ENCODE measurements at places on chromosomes 5 and 9. TPM values are rescaled to one million over a fixed set of nuclear protein-coding genes. Genes with fewer than 3 reads are reported as not detected.
A peak's percentile ranks its signal among the peaks of the same experiment; 100 is the strongest.

GRCh38 chr5:17769277-17769676 is 135.0 kb downstream of the TAF11L14 start:
- H3K4me1 ChIP-seq = no peaks in the 10 kb centered on the region
- DNase-seq = no peak
- no peaks in the 10 kb centered on the region for H3K36me3 ChIP-seq
- no peak overlapping the region for H3K4me3 ChIP-seq
- H3K27me3 ChIP-seq = no peaks in the 10 kb centered on the region

PCDHB8 gene
- not detected for polyA plus RNA-seq

C5orf46 gene
- polyA plus RNA-seq = not detected

CPLANE1 gene
- 4.2 TPM for polyA plus RNA-seq

PCDHB6 gene
- polyA plus RNA-seq = not detected

KIF4B gene
- polyA plus RNA-seq = not detected

DNA sequence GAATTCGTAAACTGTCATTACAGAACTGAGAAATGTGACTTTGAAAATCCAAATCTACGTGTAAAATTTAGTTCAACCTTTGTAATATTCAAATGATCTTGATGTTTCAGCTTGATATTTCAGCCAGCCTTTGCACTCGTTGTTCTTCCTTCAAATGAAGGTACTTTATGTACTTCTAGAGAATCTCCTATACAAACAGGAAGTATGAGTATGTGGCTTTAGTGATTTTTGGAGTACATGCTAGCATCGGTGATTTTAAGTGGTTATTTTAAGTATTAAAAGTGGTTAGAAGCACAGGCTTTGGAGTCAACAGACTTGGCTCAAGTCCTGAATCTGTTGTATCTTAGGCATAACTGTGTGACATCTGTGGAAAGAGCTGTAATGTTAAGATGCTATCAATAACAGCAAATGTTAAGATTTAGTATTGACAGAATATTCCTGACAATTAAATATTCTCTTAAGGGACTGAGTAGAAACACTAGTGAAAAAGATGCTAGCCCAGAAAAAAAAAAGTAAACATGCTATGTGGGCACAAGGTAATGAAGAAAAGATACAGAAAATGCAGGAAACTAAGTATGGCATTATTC is 398.0 kb downstream of the ADGRV1 start:
- no peak for DNase-seq
- H3K4me1 ChIP-seq = no peaks in the 10 kb centered on the region
- H3K27me3 ChIP-seq = peaks cover 10% of the 10 kb centered on the region
- no peak overlapping the region for H3K4me3 ChIP-seq

DNA sequence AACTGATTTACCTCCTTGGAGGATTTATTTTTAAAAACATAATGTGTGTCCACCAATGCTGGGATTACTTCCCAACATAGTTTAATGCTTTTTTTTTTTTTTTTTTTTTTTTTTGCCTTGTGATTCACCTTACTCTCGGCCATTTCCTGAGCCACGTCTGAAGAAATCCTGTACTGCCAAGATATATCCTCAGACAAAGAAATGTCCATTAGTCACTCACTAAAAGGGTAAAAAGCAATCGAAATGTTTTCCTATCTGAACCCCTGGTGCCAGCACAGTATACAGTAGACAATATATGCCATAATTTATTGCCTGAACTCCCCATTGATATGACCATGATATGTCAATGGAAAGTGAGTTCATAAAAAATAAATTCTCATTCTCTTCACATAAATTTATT is 344.1 kb downstream of the BNC2 start:
- peaks cover 11% of the 10 kb centered on the region for H3K36me3 ChIP-seq
- DNase-seq = no peak
- peaks cover 12% of the 10 kb centered on the region for H3K4me1 ChIP-seq
- H3K27me3 ChIP-seq = peaks cover 2% of the 10 kb centered on the region
- H3K4me3 ChIP-seq = no peak overlapping the region

- H3K27ac ChIP-seq = no peak overlapping the region
- no peaks in the 10 kb centered on the region for H3K27me3 ChIP-seq
- H3K4me3 ChIP-seq = no peak overlapping the region
Observed at GRCh38 chr5:59757442-59757841, 136.1 kb downstream of the PDE4D start.

DNA sequence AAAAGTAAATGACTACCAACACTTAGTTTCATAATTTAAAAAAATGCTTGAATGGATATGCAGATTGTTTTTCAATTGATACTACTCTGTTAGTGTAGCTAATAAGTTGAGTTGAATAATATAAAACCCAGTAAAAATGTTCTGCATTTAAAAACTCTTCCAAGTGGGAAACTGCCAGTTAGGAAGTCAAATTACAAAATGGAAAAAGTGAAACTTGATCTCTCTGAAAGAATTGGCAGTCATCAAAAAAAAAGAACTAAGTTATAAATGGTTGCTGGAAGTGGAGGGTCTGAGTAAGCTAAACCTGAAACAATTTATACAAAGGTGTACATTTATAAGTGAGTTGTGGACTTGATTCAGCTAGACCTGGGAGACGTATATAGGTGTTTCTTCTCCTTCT is 52.4 kb downstream of the VCAN start:
- H3K4me3 ChIP-seq = no peak overlapping the region
- peaks cover 2% of the 10 kb centered on the region for H3K27me3 ChIP-seq
- H3K4me1 ChIP-seq = no peaks in the 10 kb centered on the region
- no peak overlapping the region for H3K27ac ChIP-seq
- DNase-seq = no peak

- H3K36me3 ChIP-seq = no peaks in the 10 kb centered on the region
- DNase-seq = no peak
- H3K27ac ChIP-seq = no peak overlapping the region
Observed at GRCh38 chr5:122515709-122516431, 203.8 kb downstream of the SNCAIP start.

- H3K27ac ChIP-seq = no peak overlapping the region
- H3K27me3 ChIP-seq = no peaks in the 10 kb centered on the region
- no peak overlapping the region for H3K4me3 ChIP-seq
- H3K4me1 ChIP-seq = peaks cover 2% of the 10 kb centered on the region
- DNase-seq = no peak
- peaks cover 31% of the 10 kb centered on the region for H3K36me3 ChIP-seq
Observed at GRCh38 chr9:3244963-3245653, 280.7 kb downstream of the RFX3 start.

- H3K27me3 ChIP-seq = no peaks in the 10 kb centered on the region
- peaks cover 8% of the 10 kb centered on the region for H3K4me1 ChIP-seq
- no peaks in the 10 kb centered on the region for H3K36me3 ChIP-seq
- H3K27ac ChIP-seq = no peak overlapping the region
- H3K4me3 ChIP-seq = no peak overlapping the region
Observed at GRCh38 chr9:35501946-35502345, 12.0 kb downstream of the RUSC2 start.

DNA sequence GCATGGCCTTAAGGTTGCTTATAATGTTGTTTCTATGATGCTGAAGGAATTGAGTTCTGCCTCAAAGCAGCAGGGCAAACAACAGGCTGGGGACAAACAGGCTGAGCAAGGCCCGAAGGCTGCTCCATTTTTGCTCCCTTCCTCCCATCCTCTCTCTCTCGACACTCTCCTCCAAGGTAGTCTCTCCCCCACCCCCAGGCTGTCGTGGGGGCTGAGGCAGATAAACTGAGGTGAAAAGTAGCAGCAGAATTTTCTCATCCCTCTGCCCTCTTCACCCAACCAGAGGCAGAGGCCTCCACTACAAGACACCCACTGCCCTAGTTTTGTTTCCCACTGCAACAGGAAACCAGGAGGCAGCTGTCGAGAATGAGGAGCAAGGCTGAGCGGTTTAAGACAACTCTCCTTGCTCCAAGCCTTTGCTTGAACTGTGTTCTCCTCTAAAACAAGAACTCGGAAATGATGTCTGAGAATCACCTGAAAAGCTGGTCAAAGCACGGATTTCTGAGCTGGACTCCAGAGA is 13.5 kb upstream of the GNA14 start:
- H3K4me3 ChIP-seq = no peak overlapping the region
- peaks cover 1% of the 10 kb centered on the region for H3K27me3 ChIP-seq
- DNase-seq = no peak

GRCh38 chr5:135642488-135642870 is 63.7 kb upstream of the CXCL14 start:
- DNase-seq = no peak
- H3K36me3 ChIP-seq = no peaks in the 10 kb centered on the region
- H3K4me1 ChIP-seq = no peaks in the 10 kb centered on the region
- peaks cover 1% of the 10 kb centered on the region for H3K27me3 ChIP-seq
- no peak overlapping the region for H3K27ac ChIP-seq

DNA sequence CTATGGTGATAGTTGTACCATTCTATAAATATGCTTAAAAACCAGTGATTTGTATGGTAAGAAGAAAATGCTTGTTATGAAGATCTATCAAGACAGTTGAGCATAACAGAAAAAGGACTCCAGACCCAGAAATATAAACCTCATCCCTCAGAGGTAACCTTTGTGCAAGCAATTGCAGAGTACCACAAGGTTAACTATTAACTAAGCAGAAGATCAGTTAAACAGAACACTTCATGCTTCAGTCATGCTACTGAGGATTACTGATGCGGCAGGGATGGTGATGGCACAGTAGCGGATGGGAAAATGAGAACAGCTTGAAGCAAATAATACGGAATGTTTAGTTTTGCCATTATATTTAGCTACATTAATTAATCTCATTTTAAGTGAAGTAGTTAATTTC is 45.5 kb downstream of the IARS1 start:
- no peak overlapping the region for H3K27ac ChIP-seq
- no peak for DNase-seq
- no peaks in the 10 kb centered on the region for H3K4me1 ChIP-seq
- H3K27me3 ChIP-seq = no peaks in the 10 kb centered on the region

- no peaks in the 10 kb centered on the region for H3K27me3 ChIP-seq
- no peaks in the 10 kb centered on the region for H3K4me1 ChIP-seq
- H3K27ac ChIP-seq = no peak overlapping the region
- no peak for DNase-seq
Observed at GRCh38 chr9:82903503-82903902, 159.4 kb downstream of the RASEF start.

- no peaks in the 10 kb centered on the region for H3K27me3 ChIP-seq
- peaks cover 6% of the 10 kb centered on the region for H3K4me1 ChIP-seq
- H3K36me3 ChIP-seq = no peaks in the 10 kb centered on the region
- H3K27ac ChIP-seq = no peak overlapping the region
- no peak overlapping the region for H3K4me3 ChIP-seq
Observed at GRCh38 chr5:54700986-54701578, 183.5 kb downstream of the SNX18 start.

GRCh38 chr5:139689631-139690063 is 41.5 kb downstream of the CXXC5 start:
- peak overlapping the region; percentile 77 for H3K27ac ChIP-seq
- peak; percentile 31 for DNase-seq
- H3K4me1 ChIP-seq = peaks cover 48% of the 10 kb centered on the region
- H3K4me3 ChIP-seq = peak overlapping the region; percentile 9
- no peaks in the 10 kb centered on the region for H3K27me3 ChIP-seq

SH3TC2 gene
- not detected for polyA plus RNA-seq

GRCh38 chr9:85444243-85444642 is 297.5 kb downstream of the AGTPBP1 start:
- no peak overlapping the region for H3K4me3 ChIP-seq
- no peak overlapping the region for H3K27ac ChIP-seq
- H3K36me3 ChIP-seq = peaks cover 4% of the 10 kb centered on the region
- no peak for DNase-seq
- H3K27me3 ChIP-seq = peaks cover 10% of the 10 kb centered on the region

SPRY4 gene
- polyA plus RNA-seq = not detected

- no peak overlapping the region for H3K27ac ChIP-seq
- H3K4me3 ChIP-seq = no peak overlapping the region
- no peaks in the 10 kb centered on the region for H3K4me1 ChIP-seq
- no peak for DNase-seq
- H3K27me3 ChIP-seq = peaks cover 2% of the 10 kb centered on the region
Observed at GRCh38 chr5:172312286-172312685, 28.7 kb upstream of the UBTD2 start.

GRCh38 chr5:125409861-125410536 is 663.6 kb upstream of the ZNF608 start:
- no peaks in the 10 kb centered on the region for H3K4me1 ChIP-seq
- no peak overlapping the region for H3K27ac ChIP-seq
- H3K4me3 ChIP-seq = no peak overlapping the region
- no peaks in the 10 kb centered on the region for H3K36me3 ChIP-seq
- no peak for DNase-seq
- H3K27me3 ChIP-seq = no peaks in the 10 kb centered on the region

GRCh38 chr9:38417003-38417945 is 7.0 kb downstream of the IGFBPL1 start:
- H3K4me1 ChIP-seq = no peaks in the 10 kb centered on the region
- peaks cover 6% of the 10 kb centered on the region for H3K27me3 ChIP-seq

- no peaks in the 10 kb centered on the region for H3K36me3 ChIP-seq
- peaks cover 18% of the 10 kb centered on the region for H3K27me3 ChIP-seq
- peaks cover 56% of the 10 kb centered on the region for H3K4me1 ChIP-seq
- peak overlapping the region; percentile 87 for H3K4me3 ChIP-seq
- peak overlapping the region; percentile 95 for H3K27ac ChIP-seq
- DNase-seq = no peak
Observed at GRCh38 chr5:159262472-159262858, 625 bp upstream of the UBLCP1 start.

- H3K27me3 ChIP-seq = no peaks in the 10 kb centered on the region
- no peaks in the 10 kb centered on the region for H3K4me1 ChIP-seq
- DNase-seq = no peak
- H3K4me3 ChIP-seq = no peak overlapping the region
- H3K36me3 ChIP-seq = no peaks in the 10 kb centered on the region
- no peak overlapping the region for H3K27ac ChIP-seq
Observed at GRCh38 chr5:112641515-112642110, 96.1 kb upstream of the APC start.

GRCh38 chr5:95406426-95407090 is 15.4 kb downstream of the FAM81B start:
- peaks cover 2% of the 10 kb centered on the region for H3K27me3 ChIP-seq
- H3K4me1 ChIP-seq = no peaks in the 10 kb centered on the region
- no peak overlapping the region for H3K27ac ChIP-seq

GRCh38 chr5:79011219-79011836 is 26.2 kb upstream of the ARSB start:
- no peak overlapping the region for H3K4me3 ChIP-seq
- no peaks in the 10 kb centered on the region for H3K36me3 ChIP-seq
- no peak overlapping the region for H3K27ac ChIP-seq
- no peak for DNase-seq
- H3K4me1 ChIP-seq = no peaks in the 10 kb centered on the region

DNA sequence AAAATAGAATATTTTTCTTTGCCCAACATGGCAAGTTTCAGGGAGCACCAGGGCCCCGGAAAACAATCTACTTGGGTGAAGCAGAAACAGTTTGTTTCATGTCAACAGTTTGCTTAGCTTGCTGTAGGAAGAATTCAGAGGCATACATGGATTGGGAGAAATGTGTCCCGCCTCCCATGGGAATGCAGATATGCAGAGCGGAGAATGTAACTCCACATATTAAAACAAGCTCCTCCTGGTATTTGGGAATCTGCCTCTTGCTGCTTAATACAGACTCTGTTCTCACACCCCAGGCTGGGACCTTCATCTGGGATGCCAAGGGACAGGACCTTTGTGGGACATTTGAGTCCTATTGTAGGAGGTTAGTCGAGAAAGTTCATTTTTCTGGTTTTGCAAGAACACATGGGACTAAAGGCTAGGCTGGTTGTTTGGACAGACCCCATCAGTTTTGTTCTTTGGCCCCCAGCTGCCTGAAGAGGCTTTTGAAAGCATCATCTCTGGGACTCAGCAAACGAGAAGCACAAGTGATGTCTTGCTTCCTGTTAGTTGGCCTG is 220.5 kb upstream of the ADRA1B start:
- no peak for DNase-seq
- no peaks in the 10 kb centered on the region for H3K36me3 ChIP-seq
- no peaks in the 10 kb centered on the region for H3K4me1 ChIP-seq
- no peak overlapping the region for H3K27ac ChIP-seq
- H3K4me3 ChIP-seq = no peak overlapping the region
- H3K27me3 ChIP-seq = peaks cover 7% of the 10 kb centered on the region

- peaks cover 2% of the 10 kb centered on the region for H3K27me3 ChIP-seq
- H3K4me1 ChIP-seq = no peaks in the 10 kb centered on the region
- no peak overlapping the region for H3K4me3 ChIP-seq
- peaks cover 9% of the 10 kb centered on the region for H3K36me3 ChIP-seq
Observed at GRCh38 chr9:95213117-95213516, 104.4 kb downstream of the FANCC start.

Measured in immature natural killer cell (primary cell).